ENCODE measurements at places on chromosomes 16 and 17.

DNA sequence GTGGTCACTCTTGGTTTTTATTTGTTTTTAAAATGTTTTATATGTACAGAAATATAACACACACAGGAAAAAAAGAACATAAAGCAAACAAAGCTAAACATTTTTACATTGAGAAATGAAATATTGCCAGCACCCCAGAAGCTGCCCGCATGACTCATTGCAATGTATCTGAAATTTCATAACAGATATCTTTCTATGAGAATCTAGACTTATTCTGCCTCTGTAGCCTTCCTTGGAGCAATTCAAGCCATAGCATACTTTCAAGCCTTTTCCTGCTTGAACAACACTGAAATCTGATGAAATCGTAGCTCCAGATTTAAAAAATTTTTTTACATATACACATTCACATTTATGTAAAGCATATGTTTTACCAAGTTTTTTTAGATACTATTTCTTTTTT lies 86.9 kb downstream of the RBBP6 start:
- no peak for DNase-seq

- DNase-seq: no peak
Measured at GRCh38 chr16:67723151-67723910, 4.2 kb upstream of the GFOD2 start.

- DNase-seq: no peak
Measured at GRCh38 chr16:26019381-26020242, 327.9 kb downstream of the HS3ST4 start.

- no peak for DNase-seq
Measured at GRCh38 chr17:82376042-82376730, 4.6 kb downstream of the UTS2R start.

DNA sequence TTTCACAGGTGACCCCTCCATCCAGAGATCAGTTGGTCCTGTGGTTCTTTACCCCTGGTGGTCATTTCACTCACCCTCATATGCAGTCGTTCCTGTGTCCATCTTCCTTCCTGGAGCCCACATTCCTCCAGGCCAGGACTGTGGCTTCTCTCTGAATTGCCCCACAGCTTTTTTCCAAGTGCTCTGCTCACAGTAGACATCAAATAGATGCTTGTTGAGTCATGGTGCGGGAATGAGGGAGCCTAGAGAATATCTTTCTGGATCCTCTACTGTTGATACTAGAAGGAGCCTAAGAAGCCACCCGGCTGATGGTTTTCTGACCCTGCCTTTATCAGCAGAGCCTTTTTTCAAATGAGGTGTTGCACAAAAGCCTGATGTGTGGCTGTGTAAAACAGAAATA lies 10.4 kb downstream of the USB1 start:
- no peak for DNase-seq

DNA sequence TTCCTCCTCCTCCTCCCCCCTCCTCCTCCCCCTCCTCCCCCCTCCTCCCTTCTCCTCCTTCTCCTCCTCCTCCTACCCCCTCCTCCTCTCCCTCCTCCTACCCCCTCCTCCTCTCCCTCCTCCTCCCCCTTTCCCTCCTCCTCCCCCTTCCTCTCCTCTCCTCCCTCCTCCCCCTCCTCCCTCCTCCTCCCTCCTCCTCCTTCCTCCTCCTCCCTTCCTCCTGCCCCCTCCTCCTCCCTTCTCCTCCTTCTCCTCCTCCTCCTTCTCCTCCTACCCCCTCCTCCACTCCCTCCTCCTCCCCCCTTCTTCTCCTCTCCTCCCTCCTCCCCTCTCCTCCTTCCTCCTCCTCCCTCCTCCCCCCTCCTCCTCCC lies 6.6 kb upstream of the PDP2 start:
- DNase-seq: no peak

GRCh38 chr16:70393662-70394061 lies 45.2 kb downstream of the ST3GAL2 start:
- no peak for DNase-seq

DNA sequence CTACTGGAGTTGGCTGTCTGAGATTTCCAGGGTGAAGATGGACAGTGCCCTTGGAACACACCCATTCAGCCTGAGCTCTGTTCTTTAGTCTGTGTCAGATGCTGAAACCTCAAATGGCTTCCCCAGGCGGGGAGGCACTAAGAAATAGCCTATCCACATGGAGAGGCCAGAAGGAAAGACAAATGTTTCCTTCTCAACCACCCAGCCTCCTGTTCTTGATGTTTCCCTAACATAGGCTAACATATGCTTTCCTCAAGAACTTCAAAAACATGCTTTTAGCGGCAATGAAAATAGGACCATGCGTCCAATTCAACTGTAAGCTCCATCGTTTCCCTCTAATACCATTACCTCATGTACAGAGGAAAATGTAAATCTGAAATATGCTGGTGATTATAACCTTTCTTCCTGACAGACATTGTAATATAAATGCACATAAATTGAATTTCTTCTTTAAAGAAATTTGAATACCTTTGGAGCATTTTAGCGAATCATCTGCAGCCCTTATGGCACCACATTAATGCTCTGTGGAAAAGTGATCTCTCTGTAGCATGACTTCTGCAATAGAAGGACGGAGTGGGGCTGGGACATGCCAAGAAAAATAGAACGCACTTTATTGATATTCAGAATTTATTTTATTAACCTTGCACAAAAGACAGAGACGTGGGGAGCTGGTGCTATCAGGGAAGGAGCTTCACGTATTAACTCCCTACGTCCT lies 60.1 kb downstream of the IRX3 start:
- no peak for DNase-seq

GRCh38 chr16:57689762-57690558 lies 4.6 kb upstream of the DRC7 start:
- DNase-seq: no peak

DNA sequence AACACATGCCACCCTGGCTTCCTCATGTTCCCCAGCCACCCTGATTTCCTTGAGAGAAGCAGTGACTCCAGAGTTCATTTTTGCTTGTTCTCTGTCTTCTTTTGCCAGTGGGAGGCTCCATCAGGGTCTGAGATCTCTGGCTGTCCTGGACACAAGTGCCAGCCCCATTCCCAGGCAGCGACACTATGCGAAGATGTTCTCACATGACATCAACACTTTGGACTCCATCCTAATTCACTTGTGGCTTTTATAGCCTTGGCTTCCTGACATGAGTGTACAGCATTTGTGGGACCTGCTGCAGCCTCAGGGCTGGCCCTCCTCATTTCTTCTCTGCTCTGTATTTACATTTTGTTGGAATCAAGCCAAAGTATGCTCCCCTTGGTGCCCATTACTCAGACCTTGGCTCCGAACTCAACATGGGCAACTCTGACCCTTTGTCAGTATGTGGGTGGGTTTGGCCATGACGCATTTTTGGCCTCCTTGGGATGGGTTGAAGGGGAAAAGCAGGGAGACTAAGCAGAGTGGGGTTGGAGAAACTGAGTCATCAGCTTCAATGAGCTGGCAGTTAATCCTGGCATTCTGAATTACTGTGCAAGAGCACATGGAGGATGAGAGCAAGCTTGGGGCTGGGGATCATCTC lies 119.0 kb upstream of the EEF2KMT start:
- no peak for DNase-seq

GRCh38 chr16:54526916-54527315 lies 240.3 kb upstream of the IRX3 start:
- no peak for DNase-seq

- DNase-seq: no peak
Measured at GRCh38 chr16:24668481-24669061, 60.9 kb upstream of the TNRC6A start.

DNA sequence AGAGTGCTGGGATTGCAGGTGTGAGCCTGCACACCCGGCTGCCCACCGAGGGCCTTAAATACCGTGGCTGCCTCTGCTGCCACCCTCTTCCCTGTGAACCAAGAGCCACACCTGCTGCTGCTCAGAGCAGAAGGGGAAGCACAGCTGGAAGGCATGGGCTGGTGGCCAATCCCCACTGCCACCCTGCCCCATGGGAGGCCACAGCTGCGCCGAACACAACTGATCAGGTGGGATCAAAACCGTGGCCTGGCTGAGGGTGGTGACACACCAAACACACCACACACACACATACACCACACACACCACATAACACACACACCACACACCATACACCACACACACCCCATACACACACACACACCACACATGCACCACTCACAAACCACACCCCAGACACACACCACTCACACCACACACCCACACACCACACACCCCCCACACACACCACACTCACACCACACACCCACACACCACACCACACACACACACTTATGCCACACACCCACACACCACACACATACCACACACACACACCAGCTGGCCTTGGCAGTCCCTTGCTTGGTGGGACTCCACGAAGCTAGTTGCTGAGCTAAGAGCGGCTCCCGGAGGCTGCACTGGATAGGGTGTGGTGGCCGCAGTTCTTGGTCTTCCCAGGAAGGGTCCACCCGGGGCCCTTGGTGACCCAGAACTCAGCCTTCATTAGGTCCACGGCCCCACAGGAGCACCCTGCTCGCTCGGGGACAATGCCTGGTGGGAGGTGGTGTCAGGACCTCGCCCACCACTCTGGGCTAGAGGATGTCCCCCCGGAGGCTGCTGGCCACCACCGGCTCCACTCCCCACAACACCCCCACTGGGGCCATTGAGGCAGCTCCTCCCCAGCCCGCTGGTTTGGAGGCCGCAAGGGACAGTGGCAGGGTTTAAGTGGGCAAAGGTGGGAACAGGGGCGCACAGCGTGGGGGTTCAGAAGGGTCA lies 14.9 kb downstream of the CEP131 start:
- no peak for DNase-seq

GRCh38 chr17:28862561-28862960 lies 7.7 kb downstream of the ERAL1 start:
- no peak for DNase-seq

DNA sequence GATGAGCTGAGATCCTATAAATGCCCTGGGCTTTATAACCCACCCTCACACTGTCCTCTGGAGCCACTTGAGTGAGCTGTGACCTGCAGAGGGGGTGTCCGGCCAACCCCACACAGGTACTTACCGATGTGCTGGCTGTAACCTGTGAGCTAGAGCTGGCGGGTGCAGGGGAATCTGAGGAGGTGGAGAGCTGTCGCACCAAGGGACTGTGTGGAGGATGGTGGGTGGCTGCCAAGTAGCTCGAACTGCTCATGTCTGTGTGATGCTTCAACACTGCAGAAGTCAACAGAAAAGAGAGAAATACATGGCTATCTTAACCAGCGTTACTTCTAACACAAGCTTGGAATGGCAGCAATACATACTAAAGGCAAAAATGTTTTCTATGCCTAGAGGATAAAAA lies 39.4 kb downstream of the STH start:
- DNase-seq: no peak

- DNase-seq: no peak
Measured at GRCh38 chr17:44645341-44645740, 10.9 kb upstream of the MEIOC start.

- peak; percentile 13 for DNase-seq
Measured at GRCh38 chr17:21034340-21035235, 8.2 kb downstream of the USP22 start.

DNA sequence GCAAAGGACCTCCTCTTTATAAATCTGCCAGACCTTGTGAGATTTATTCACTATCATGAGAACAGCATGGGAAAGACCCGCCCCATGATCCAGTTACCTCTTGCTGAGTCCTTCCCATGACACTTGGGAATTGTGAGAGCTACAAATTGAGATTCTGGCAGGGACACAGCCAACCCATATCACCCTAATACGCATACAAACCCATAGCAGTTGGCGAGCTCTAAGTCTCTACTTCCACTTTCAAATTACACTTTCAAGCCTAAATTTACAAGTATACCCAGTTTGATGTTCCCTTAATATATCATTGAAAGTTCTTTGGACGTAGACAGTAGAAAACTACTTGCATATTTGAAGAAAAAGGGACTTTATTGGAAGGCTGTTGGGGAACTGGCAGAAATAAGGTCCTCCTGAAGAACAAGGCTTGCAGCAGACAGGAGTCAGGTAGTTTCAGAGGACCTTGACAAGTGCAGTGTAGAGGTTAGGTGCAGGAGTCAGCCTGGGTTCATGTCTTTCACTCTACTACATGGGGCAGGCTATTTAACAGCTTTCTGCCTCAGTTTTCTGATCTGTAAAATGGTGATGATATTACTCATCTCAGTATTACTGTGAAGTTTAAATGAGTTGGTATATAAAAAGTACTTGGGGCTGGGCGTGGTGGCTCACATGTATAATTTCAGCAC lies 107.9 kb upstream of the EEF2KMT start:
- no peak for DNase-seq

DNA sequence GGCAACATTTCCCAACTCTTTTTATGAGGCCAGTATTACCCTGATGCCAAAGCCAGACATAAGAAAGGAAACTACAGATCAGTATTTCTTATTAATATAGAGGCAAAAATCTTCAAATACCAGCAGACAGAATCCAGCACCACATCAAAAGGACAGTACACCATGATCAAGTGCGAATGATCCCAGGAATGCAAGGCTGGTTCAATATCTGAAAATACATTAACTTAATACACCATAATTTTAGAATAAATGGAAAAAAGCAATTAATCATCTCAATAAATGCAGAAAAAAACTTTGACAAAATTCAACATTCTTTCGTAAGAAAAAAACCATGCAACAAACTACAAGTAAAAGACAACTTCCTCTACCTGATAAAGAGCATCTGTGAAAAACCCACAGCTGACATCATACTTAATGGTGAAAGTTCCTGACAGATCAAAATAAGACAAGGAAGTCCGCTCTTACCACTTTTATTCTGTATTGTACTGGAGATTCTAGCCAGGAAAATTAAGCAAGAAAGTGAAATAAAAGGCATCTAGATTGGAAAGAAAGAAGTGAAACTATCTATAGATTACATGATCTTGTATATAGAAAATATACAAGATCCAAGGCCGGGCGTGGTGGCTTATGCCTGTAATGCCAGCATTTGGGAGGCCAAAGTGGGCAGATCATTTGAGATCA lies 26.4 kb upstream of the MAPK3 start:
- no peak for DNase-seq

DNA sequence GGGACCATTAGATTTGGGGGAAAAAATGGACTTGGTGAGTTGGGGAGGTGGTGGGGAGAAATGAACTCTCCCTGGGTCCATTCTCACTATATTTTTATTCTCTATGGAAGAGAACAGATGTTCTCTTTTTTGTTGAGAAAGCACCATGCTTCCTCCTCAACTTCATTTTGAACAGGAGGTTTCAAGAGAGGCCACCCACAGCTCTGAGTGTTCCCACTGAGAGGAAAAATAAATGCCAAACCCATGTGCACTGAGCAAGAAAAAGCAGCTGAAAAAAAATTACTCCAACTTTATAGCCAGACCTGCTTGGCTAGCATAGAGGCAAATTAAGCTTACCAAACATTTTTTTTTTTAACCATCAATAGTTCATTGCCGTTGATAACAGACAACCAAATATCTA lies 883.6 kb downstream of the KCNJ2 start:
- DNase-seq: no peak

- no peak for DNase-seq
Measured at GRCh38 chr17:75694536-75694935, 26.7 kb upstream of the ITGB4 start.

- DNase-seq: no peak
Measured at GRCh38 chr16:69712277-69712676, 14.1 kb downstream of the NQO1 start.

DNA sequence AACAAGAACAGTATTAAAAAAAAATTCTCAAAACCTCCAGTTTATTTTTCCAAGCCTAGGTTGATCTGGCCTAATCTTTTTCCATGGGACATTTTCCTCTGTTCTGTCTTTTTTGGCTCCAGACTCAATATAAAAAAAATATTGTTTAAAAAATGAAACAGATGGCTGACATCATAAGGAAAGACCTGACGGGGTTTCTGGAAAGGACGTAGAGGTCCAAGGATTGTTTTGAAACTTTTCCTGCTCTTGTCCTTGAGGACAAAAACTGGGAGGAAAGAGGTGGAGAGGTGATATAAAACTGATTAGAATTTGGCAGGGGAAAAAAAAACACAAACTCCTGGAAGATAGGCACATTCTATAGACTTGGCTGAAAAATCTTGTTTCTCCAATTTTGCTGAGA lies 211.4 kb upstream of the CDH11 start:
- DNase-seq: no peak

Data from T-helper 9 cell (primary cell).